Stimulated activated CD4-positive, alpha-beta T cell treated with anti-CD3 and anti-CD28 coated beads, Interleukin-1b, Interleukin-23, amount 100 ng/mL, for 1 hour (primary cell): ENCODE measurements at places on chromosomes 2 and 18.

- DNase-seq: no peak
Observed at GRCh38 chr2:162342321-162342720, 1.6 kb upstream of the GCA start.

GRCh38 chr2:76469066-76469465, 758.4 kb upstream of the GCFC2 start:
- DNase-seq: no peak

- no peak for DNase-seq
Observed at GRCh38 chr2:44200759-44201158, 32.1 kb downstream of the PPM1B start.

- DNase-seq: no peak
Observed at GRCh38 chr18:68916734-68917133, 118.9 kb downstream of the CCDC102B start.

DNA sequence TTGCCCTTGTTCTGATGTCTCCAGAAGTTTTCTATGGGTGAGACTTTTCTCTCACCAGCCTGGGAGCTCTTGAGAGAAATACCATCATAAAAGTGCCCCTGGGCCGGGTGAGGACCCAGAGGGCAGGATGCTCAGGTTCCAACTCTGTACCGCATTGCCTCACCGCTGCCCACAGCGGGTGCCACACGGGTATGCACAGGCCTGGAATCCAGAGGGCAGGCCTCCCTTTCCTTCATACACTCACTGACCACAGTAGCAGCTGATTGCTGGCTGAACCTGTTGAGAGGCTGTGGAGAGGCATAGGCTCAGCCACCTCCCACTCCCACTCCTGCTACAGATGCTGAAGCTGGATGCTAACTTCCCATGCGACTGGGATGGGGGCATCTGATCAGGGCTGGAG, 293.8 kb downstream of the CYP26B1 start:
- DNase-seq: no peak

GRCh38 chr2:109607766-109608165, 6.0 kb downstream of the SEPTIN10 start:
- DNase-seq: no peak

DNA sequence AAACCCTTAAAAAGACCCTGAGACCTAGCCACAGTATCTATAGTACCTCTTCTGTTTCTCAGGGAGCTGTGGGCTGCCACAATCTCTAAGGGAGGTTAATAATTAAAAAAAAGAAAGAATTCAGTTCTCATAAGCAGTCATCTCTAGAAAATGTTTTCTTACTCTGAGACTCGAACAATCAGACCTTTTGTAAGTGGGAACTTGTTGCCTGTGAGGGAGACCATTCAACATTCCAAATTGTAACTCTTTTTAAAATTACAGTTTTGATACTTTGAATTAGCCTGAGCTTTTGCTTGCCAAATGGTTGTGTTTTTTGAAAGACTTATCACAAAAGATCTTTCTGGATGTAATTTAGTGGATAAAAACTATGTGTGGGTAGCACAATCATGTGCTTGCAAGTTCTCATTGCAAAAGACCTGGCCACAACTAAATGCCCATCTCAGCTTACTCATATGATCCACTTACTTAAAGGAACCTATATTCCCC, 33.3 kb downstream of the IL1R2 start:
- DNase-seq: no peak

DNA sequence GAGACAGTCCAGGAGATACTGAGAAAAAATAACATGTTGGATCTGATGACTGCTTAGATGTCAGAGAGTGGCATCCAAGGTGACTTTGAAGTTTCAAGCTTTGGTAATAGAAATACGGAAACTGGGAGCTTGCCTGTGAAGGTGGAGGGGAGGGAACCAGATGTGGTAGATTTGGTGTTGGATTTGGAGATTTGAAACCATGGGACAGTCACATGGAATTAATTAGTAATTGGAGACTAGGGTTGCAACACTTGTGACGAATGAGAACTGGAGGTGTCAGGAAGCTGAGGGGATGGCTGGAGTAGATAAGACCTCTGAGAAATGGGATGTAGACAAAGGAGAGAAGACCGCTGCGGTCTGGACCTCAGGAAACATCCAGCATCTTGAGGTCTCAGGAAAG, 46.7 kb downstream of the RPL37A start:
- no peak for DNase-seq

DNA sequence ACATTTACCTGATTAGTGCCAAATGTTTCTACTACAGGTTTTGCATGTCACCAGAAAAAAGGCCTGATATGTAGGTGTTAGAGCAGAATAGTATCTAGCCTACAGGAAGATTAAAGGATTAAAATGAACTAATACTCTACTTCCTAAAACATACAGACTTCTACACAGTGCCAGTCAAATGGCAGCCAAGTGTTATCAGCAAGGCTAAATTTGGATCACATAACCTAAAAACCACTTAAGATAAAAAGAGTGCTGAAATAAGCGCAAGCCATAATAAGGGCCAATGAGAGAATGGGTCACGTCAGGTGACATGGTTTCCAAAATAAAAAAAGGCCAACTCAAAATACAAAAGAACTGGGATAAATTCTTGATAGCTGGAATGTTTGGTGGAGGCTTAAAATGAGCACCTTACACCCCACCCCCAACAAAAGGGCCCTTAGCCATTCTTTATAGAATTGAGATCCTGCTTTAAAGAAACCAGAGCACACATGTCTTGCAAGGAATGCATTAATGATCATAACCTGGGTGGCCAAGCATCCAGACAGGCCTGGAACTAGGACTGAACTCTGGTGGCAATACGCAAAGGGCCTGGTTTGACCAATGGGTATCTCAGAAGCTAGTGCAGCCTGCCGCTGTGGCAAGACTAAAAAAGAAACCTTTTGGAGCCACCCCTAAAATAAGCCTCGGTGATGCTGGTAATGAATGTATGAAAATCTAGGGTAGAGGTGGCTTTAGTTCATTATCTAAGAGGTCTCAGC, 32.4 kb downstream of the IRS1 start:
- no peak for DNase-seq

- no peak for DNase-seq
Observed at GRCh38 chr18:37742436-37742835, 176.8 kb upstream of the CELF4 start.

- DNase-seq: no peak
Observed at GRCh38 chr2:189013671-189014448, 39.7 kb downstream of the COL3A1 start.

- DNase-seq: peak; percentile 40
Observed at GRCh38 chr2:204967199-204967960, 422.1 kb downstream of the PARD3B start.

DNA sequence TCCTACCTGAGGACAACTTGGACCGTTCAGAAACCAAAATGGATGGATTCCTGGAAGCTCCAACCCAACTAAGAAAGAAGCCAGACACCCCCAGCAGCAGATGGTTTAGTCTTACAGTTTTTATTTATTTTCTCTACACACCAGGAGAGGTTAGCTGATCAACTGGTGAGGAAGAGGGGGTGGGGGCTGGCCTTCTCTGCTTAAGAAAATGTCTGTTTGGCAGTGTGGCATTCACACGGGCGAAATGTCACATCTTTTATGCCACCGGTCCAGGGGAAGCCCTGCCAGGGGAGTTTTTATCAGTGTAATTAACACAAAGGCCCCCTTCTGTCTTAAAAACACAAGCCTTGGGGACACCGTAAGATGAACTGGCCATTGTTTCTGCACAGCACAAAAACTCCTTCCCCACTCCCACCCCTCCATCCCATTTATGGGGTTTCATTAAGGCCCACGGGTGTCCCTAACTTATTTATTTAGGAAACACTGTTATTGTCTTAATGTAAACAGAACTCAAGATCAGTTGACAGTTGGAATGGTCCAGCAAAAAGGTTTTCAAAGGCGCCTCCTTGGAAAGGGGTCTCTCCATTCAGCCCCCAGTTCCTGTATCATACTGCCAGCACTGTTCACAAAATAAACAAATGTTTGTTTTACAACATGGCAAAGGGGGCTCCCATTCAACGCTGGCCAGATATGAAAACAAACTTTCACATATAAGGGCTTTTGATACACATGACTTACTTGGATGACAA, 217.0 kb downstream of the C1D start:
- no peak for DNase-seq

DNA sequence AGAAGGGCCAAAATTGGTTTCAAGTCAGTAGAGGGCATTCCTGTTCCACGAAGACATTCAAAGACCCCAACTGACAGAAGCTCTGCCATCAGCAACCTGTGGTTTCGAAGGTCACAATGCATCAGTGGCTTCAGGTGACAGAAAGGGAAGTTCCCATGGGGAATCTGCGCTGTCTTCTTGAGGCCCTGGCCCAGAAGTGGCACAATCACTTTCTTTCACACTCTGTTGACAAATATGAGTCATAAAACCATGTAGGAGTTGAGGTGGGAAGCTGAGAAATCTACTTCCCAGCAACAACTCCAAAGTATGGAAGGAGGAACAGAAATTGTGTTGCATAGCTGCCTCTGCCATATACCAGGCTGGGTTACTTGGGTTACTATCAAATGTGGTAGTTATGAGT, 621.1 kb upstream of the FANCL start:
- DNase-seq: no peak

- DNase-seq: no peak
Observed at GRCh38 chr2:108586631-108587030, 52.4 kb downstream of the LIMS1 start.

DNA sequence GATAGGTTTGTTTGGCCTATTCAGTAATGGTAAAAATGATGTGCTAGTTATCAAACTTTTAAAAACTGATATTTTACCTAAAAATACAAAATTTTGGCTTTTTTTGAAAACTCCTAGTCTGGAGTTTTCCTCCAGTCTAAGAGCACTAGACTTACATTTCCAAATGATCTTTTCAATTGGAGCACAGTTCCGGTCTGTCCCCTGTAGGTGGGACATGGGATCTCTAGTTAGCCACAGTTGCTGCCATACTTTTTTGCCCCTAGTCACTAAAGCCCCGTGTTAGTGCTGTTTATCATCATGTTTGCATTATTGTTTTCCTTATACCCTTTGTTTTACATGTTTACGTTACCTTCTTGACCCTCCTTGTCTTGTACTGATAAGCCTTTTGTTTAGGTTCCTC, 52.4 kb downstream of the RELCH start:
- DNase-seq: no peak

DNA sequence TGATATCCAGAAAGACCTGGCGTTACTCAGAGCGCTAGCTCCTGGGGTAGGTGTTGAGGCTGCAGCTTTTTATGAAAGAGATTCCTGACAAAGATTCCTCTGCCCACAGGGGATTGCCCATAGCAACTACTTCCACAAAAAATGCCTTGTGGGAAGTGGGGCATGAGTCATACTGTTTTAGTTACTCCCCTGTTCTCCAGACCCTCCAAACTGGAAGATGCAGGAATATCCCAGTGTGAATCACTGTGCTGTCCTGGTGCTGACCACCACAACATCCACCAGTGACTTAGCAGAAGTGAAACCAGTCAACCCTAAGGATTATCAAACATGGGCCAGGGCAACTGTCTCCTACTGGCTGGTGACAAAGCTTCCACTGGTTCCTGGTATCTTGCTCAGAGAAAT, 61.8 kb downstream of the CDH2 start:
- DNase-seq: no peak

DNA sequence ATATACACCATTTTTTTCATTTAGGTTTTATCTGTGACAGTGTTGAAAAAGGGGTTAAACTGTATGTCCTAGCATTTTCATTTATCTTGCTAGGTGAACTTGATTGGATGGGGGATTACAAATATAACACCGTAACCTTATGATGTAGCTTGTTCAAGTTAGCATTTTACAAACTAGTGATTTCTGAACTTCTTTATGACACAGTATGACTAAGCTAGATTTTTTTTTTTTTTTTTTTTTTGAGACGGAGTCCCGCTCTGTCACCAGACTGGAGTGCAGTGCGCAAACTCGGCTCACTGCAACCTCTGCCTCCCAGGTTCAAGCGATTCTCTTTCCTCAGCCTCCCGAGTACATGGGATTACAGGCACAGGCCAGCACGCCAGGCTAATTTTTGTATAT, 47.1 kb downstream of the KCMF1 start:
- no peak for DNase-seq

DNA sequence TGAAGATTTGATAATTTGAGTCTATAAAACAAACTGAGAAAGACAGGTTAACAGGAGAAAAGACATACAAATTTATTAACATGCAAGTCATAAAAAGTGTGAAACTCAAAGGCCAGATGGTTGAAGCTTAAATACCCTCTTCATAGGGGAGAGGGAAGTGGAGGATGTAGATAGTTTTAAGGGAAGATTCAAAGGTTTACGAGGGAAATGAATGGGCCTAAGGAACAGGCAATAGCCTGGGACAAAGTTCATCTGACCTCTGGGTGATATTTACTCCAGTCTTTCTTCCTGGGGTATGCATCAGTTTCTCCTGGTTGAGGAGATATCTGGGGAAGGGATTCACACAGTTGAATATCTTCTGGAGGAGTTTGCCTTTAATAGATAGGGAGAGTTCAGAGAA, 215.0 kb upstream of the SP5 start:
- no peak for DNase-seq

GRCh38 chr2:46125798-46126197, 171.4 kb upstream of the EPAS1 start:
- DNase-seq: no peak

GRCh38 chr2:46193356-46193755, 103.9 kb upstream of the EPAS1 start:
- no peak for DNase-seq

DNA sequence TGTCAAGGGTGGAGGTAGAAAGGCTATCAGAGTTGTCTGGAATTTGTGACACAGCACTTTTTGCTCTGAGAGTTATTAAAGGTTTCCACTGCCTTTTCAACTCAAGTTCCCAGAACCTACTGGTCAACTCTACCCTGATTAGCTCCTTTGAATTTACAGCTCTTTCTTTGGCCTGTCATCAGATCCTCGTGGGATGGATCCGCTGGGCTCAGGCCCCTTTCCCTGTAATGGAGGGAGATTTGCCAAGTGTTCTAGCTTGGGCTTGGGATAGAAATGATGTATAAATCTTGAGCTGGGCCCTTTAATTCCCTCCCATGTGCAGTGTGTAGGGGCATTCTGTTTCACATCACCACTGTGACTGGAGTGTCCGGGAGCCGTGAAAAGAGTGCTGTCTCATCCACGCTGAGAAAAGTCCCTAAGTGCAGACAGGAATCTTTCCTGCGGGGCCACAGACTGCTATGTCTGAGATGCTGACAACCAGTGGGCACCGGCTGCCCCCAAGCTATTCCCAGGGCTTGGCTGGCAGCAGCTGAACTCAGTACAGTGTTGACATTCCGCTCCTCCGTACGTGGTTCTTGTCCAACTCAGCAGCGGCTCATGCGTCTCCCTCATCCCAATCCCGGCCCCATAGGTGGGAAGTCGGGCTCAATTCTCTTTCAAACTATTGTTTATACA, 46.9 kb upstream of the ARHGAP28 start:
- no peak for DNase-seq

GRCh38 chr2:104406261-104406726, 447.6 kb upstream of the POU3F3 start:
- no peak for DNase-seq
